ENCODE measurements at places on chromosomes 16 and 17.

DNA sequence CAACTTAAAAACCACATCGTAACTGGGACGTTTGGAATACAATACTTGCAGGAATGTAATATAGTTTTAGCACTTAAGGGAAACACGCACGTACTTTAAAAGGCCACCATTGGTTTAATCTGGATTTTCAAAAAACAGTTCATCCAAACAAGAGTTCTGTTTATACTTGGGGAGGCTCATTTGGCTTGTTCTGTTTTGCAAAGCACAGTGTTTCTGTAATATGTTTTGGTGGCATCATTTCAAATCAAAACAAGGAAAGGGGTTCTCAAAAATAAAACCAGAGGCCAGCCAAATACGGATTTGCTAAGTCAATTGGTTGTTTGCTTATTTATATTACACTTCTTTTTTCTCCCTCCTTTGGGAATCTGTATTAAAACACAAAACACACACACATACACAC is 656.1 kb upstream of the SOX9 start:
- H3K36me3 ChIP-seq: no peaks in the 10 kb centered on the region
- DNase-seq: no peak
- H3K4me1 ChIP-seq: no peaks in the 10 kb centered on the region
- H3K4me3 ChIP-seq: no peak overlapping the region
- no peaks in the 10 kb centered on the region for H3K27me3 ChIP-seq

DNA sequence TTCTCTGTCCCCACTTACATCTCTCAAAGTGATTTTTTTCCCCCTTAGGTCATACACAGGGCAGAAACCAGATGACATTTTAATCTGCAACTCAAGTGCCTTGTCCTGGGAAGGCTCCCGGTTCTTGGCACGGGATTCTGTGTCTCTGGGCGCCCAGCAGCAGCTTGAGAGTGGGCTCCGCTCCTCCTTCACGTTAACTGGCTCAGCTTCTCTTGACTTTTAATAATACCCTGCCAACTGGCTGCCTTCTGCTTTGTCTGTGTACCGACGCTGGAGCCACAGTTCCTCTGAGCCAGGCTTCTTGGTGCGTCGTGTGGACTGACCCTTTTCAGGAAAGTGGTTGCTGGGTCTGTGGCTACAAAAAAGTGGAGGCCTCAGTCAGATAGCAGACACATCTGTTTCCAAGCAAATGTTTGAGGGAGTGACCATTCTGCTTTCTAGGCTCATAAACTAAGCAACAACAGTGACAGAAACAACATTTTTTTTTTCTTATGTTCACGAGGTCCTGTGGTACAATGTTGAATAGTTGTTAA is 64.9 kb downstream of the IRF8 start:
- H3K4me1 ChIP-seq: peaks cover 17% of the 10 kb centered on the region
- no peak for DNase-seq
- H3K36me3 ChIP-seq: no peaks in the 10 kb centered on the region

GRCh38 chr16:48963901-48964615 is 317.6 kb downstream of the CBLN1 start:
- H3K4me3 ChIP-seq: no peak overlapping the region
- H3K36me3 ChIP-seq: no peaks in the 10 kb centered on the region
- H3K27me3 ChIP-seq: no peaks in the 10 kb centered on the region
- no peak overlapping the region for H3K27ac ChIP-seq
- H3K4me1 ChIP-seq: no peaks in the 10 kb centered on the region
- DNase-seq: no peak

- no peak overlapping the region for H3K4me3 ChIP-seq
- no peaks in the 10 kb centered on the region for H3K27me3 ChIP-seq
- no peak for DNase-seq
- no peaks in the 10 kb centered on the region for H3K4me1 ChIP-seq
Observed at GRCh38 chr17:52035336-52035915, 123.1 kb downstream of the CA10 start.

GRCh38 chr16:2856061-2856670 is 1.8 kb downstream of the PRSS22 start:
- H3K27me3 ChIP-seq: peaks cover 36% of the 10 kb centered on the region
- no peaks in the 10 kb centered on the region for H3K4me1 ChIP-seq
- no peak for DNase-seq
- H3K27ac ChIP-seq: no peak overlapping the region
- H3K36me3 ChIP-seq: no peaks in the 10 kb centered on the region

GRCh38 chr17:62614142-62614541 is 13.3 kb upstream of the MRC2 start:
- no peaks in the 10 kb centered on the region for H3K4me1 ChIP-seq
- no peak overlapping the region for H3K4me3 ChIP-seq
- peaks cover 72% of the 10 kb centered on the region for H3K36me3 ChIP-seq
- H3K27me3 ChIP-seq: no peaks in the 10 kb centered on the region
- DNase-seq: no peak
- no peak overlapping the region for H3K27ac ChIP-seq
